ENCODE measurements at places on chromosomes 12 and 14.
A peak's percentile ranks its signal among the peaks of the same experiment; 100 is the strongest.

GRCh38 chr14:100442036-100442435 lies 118.9 kb downstream of the SLC25A47 start:
- no peak for DNase-seq

DNA sequence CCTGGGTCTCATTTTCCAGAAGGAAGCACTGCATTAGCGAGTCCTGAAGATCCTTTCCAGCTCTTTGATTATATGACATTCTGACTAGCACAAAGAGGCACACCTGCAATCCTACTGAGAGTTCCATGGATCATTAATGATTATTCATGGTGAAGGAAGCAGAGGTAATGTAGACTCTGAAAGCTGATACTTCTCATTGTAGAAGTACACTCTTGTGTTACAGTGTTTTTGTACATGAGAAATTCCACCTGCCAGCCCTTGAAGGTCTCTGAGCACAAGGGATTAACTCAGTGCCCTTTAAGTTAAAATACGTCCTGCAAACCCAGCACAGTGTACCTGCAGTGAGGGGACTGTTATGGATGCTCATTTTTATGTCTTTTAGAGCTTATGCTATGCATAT lies 558.8 kb upstream of the FBXO33 start:
- DNase-seq, result no peak

- no peak for DNase-seq
These were observed 247.4 kb downstream of the EFCAB11 start for GRCh38 chr14:89707086-89707485.

- no peak for DNase-seq
These were observed 6.7 kb downstream of the LRP1 start for GRCh38 chr12:57134949-57135348.

DNA sequence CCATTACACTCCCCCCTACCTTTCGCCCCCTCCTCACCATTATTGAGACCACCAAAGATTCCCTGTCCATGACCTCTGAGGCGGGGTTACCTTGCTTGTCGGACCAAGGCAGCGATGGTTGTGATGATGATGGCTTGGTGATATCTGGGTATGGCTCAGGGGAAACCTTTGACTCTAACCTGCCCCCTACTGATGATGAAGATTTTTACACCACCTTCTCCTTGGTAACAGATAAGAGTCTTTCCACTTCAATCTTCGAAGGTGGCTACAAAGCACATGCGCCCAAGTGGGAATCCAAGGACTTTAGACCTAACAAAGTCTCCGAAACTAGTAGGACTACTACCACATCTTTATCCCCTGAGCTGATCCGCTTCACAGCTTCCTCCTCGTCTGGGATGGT lies 350.2 kb downstream of the DIO2 start:
- DNase-seq, result peak; percentile 4

DNA sequence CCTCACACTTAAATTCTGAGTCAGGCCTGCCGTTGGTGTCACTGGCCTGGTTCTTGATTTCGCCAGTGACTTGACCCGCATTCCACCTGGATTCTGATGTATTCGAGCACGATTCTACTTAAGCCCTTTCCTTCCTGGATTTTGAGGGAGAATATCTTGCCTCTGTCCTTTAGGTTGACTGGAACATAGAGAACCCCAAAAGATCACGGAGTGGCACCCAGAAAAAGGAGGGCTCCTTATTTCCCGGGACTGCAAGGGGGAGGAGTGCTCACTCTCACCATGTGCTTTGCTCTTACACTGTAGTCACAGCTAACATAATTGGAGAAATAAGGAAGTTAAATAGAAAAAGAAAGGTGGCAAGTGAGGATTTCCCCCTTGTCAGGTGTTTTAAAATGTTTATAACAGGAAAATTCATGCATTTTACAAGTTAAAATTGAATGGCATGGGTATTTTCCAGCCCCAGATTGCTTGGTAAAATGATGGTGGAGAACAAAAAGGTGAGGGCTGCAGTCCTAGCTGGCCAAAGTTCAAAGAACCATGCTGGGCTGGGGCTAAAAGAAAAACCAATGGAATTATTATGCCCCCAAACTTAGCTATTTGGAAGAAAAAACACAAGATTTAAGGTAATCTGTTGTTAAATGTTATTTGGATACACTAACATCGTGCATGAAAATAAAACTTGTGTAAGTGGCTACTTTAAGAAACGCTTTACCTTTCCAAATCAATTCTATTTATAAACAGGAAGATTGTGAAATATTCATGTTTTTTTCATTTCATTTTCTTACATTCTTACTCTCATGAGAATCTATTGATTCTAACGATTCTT lies 8.9 kb downstream of the FOXA1 start:
- DNase-seq, result no peak

DNA sequence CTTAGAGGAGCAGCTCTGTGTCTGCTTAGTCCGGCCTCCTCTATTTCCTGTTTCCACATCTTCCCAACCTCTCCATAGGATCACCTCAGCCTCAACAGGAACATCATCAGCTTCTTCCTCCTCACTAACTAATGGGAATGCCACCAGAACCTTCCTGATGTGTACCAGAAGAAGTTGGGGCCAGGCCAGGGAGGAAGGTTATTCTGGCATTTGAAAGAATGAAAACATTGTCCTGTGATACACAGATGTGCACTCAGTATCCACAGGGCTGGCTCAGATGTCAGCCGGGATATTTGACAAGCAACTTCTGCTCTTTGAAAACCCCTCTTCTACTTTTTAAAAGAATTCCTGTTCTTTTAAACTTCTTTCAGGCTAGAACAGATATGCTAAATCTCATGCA lies 63.6 kb downstream of the TMEM30B start:
- no peak for DNase-seq

DNA sequence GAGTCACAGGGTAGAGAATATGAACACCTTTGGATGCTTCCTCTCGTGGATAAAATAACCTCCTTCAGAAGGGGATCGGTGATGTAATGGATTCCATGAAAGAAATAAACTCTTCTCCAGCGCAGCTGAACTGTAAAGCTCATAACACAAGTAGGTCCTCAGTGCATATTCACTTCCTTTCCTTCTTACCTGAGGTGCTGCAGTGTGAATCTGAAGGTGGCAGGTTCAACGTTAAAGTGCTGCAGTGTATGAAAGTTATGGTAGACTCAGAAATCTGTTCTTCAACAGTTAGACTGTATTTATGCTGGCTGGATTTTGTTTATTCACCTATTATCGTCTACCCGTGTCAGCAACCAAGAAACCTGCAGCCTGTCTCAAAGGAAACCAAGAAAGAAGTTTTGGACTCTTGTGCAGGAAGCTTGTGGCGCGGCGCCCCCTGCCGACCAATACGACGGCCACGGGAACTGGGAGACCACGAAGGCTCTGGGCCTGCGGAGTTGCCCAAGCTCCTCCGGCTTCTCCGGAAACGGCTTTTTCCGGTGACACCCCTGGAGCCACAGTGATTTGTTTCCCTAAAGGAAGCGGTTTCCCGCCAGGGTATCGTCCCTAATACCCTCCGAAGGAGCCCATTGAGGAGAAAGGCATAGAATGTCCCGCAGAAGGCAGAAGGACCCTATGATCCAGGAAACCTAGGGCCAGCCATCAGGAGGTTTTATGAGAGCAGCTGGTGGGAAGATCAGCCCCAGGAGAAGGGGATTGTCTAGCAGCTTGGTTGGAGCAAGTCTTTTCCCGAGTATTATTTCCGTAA lies 17.6 kb upstream of the RNASE3 start:
- DNase-seq, result peak; percentile 76

DNA sequence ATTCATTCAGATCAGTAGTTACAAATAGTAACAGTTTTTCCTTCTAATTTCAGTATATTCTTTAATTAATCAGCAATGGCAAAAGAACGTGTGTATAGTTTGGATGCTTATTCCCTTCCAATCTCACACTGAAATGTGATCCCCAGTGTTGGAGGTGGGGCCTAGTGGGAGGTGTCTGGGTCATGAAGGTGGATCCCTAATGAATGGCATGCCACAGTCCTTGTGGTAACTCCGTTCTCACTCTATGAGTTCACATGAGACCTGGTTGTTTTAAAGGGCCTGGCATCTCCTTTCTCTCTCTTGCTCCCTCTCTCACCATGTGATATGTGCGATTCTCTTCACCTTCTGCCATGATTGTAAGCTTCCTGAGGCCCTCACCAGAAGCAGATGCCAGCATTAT lies 18.9 kb upstream of the SYNDIG1L start:
- no peak for DNase-seq

GRCh38 chr14:74495356-74495755 lies 1.8 kb downstream of the ISCA2 start:
- no peak for DNase-seq

GRCh38 chr12:48882972-48883304 lies 17.3 kb upstream of the RND1 start:
- no peak for DNase-seq

DNA sequence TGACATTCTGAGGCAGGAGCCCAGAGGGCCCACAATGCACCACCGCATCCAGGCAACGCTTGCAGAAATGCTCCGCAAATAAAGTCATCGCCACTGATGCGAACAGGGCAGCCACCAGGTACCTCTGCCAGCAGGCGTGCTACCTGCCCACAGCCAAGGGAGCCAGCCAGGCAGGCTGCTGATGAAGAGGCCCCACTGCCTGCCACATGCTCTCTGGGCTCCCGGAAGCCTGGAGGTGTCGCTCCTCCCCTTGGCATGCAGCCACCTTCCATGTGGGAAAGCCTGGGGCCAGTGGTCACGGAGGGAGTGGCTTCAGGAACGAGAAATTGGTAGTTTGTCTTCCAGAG lies 14.7 kb downstream of the GPR132 start:
- no peak for DNase-seq

DNA sequence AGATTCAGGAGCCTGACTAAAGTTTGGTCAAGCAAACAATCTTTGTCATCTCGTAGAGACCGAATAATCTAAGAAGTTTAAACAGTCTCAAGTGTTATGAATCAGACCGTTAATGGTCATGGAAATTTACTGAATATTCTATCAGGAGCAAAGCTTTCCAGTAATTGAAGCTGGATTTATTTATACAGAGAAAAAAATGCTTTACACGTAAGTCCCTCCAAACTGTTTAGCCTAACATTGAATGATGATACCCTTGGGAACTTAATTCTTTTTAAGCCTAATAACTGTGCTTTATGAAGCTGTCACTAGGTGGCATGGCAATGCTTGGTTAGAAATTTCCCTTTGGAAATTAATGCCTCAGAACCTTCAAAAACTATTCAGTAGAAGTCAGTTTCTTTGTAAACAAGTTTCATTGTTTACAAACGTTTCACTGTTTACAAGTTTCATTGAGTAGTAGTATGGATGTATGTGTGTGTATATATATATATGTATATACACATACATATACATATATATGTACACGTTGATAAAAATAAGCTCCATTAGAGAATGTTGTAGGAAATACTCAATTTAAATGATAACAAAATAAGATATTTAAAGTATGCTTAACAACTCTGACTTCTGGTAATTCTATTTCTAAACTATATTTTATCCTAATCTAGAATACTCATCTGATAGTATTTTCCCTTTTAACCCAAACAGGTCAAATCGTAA lies 32.1 kb downstream of the DEPDC4 start:
- peak; percentile 63 for DNase-seq

- no peak for DNase-seq
These were observed 69.8 kb upstream of the PYGL start for GRCh38 chr14:51014086-51014485.

GRCh38 chr12:52185400-52185967 lies 6.3 kb downstream of the KRT80 start:
- DNase-seq, result no peak

- no peak for DNase-seq
These were observed 136.8 kb downstream of the IGF1 start for GRCh38 chr12:102343361-102344121.

GRCh38 chr12:6952121-6952862 lies 1.1 kb downstream of the PTPN6 start:
- no peak for DNase-seq

GRCh38 chr12:67910360-67911274 lies 78.6 kb upstream of the IFNG-AS1 start:
- no peak for DNase-seq

DNA sequence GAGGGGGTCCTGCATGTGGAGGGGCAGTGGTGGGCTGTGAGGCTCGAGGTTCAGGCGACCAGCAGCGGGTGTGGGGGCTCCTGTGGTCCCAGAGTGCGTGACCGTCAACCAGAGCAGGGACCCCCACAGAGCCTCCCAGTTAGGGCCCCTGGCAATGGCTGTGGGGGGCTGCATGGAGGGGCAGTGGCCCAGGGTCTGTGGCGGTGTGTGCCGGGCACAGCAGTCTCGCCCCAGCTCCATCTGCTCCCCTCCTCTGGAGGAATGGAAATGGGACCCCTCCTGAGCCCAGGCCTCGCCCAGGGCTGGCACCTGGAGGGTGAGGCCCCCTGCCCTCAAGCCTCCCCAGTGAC lies 210.8 kb upstream of the C14orf180 start:
- DNase-seq, result no peak

DNA sequence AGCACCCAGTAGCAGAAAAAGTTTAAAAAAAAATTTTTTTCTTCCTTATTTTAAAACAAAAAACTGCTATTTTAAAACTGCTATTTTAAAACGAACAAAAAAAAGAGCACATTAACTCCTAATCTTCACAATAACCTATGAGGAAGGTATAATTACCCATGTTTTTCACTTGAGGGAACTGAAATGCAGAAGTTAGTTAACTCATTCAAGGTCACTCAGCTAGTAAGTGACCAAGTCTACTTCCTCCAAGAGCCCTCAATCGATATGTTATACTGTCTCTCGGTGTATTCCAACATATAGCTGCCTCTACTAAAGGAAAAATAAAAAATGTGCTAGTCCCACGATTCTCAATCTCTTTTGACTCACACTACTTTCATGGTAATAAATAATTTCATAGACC lies 7.8 kb downstream of the RPAP3 start:
- DNase-seq, result no peak

- peak; percentile 42 for DNase-seq
These were observed 308.0 kb downstream of the PPFIA2 start for GRCh38 chr12:81450920-81451739.

- no peak for DNase-seq
These were observed at the start of gene PSMB11 for GRCh38 chr14:23042162-23042965. Gene PSMB11, plus strand, starts transcription at chr14:23042212. Its CDS starts 14 bp downstream, at chr14:23042226.

- no peak for DNase-seq
These were observed 143.4 kb downstream of the CHST11 start for GRCh38 chr12:104600036-104600712.

GRCh38 chr12:19695244-19696098 lies 256.2 kb downstream of the AEBP2 start:
- DNase-seq, result no peak

GRCh38 chr14:99562856-99563748 lies 40.9 kb downstream of the CCDC85C start:
- no peak for DNase-seq

- DNase-seq, result no peak
These were observed 49.4 kb downstream of the SLC25A47 start for GRCh38 chr14:100372357-100373048.

All from NAMALWA (cell line).